ENCODE measurements at places on chromosomes 2 and 18.

- no peak for DNase-seq
Observed at GRCh38 chr2:69306393-69306821, 80.6 kb downstream of the GFPT1 start.

- DNase-seq, result no peak
Observed at GRCh38 chr18:23733895-23734294, 44.6 kb downstream of the LAMA3 start.

GRCh38 chr2:37271376-37272067 is 40.1 kb downstream of the NDUFAF7 start:
- no peak for DNase-seq

- no peak for DNase-seq
Observed at GRCh38 chr2:207333599-207334300, 168.0 kb upstream of the KLF7 start.

GRCh38 chr2:82234283-82234874 is 1929.8 kb upstream of the LRRTM1 start:
- no peak for DNase-seq

DNA sequence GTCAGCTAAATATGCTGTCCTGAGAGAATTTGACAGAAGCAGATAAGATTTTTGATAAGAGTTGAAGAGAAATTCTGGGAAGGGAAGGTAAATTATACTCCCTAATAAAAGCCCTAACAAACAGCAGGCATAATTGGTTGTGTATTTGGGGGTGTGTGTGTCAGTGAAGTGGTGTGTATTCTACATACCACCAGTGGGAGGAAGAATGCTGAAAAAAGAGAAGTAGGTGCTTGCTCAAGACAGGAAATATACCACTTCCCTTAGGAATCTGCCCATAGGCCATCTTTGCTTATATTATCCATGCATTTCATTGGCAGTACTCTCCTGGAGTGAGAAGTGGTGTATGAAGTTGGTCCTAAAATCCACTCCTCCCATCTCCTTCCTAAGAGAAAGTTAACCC is 76.2 kb downstream of the FMNL2 start:
- DNase-seq, result no peak

GRCh38 chr2:221075203-221075602 is 496.9 kb downstream of the EPHA4 start:
- DNase-seq, result no peak

DNA sequence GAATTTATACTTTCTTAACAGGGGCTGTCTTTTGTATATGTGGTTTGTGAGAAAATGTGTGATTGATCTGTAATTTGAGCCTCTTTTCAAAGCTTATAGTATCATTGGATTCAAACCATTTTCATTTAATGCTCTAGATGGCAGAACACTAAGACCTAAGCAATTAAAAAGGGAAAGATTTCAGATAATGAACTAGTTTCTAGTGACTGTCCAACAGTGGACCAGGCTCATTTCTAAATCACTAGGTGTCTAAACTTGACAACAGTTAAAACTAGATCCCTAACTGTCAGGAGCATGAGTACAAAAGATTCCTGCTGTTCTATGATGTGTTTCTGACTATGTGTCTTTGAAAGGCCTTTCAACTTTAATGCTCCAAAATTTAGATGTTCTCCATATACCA is 54.6 kb downstream of the ANKRD44 start:
- DNase-seq, result no peak

DNA sequence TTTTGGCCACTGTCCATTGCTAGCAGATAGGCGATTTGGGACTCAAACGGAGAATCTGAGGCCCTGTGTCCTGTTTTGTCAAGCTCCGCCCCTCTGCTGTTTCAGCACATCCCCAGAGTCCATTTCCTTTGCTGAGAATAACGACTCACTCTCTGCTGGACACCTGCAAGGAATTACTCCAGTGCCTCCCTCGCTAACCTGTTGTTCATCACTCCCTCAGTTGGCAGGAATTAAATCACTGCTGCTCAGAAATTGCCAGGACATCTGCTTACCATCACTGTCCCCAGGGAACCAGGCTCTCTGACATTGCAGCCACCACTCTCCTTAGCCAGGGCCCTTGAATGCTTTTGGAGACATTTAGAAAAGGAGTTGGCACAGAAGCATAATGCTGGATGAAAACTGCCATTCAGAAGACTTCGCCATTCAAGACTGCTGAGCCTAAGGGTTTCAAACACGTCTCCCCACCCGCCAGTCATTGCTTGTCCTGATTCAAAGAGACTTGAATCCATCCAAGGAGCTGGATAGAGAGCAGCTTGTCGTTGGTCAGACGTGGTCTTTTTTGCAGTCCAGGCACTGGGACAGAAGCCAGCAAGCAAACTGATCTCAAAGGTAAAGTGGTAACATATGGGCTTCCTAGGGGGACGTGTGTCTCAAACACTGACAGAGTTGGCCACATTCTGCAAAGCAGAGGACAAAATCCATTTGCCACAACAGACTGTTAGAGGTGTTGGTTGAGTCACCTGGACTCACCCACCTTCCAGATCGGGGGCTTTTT is 155.3 kb downstream of the UXS1 start:
- DNase-seq, result peak; percentile 44

- peak; percentile 19 for DNase-seq
Observed at GRCh38 chr2:705971-706511, 28.8 kb upstream of the TMEM18 start.

DNA sequence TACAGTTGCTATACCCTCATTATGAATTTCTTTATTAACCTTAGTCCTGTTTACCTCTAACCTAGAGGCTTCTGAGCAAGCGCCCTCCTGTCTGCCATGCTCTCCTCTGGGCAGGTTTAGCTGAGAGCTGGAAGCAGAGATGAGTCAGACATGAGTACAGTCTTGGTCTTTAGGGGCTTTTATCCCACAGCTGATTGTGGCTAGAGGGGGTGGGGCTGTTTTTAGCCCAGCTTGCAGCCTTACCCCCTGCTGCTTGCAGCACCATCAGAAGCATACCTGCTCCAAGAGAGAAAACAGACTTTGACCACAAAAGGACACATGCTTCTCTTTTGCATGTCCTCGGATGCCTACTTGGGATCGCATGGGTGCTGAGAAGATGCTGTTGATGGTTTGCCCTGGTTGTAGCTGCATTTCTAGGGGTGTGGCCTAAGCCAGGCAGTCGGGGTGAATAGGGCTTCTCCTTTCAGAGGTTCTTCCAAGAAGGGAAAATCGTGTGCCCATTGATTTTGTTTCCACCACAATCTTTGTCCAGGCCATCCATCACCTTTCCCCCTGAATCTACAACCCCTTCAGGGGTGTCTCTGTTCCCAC is 115.0 kb upstream of the LGALSL start:
- no peak for DNase-seq

- DNase-seq, result no peak
Observed at GRCh38 chr2:65351948-65352595, 80.3 kb downstream of the SPRED2 start.

DNA sequence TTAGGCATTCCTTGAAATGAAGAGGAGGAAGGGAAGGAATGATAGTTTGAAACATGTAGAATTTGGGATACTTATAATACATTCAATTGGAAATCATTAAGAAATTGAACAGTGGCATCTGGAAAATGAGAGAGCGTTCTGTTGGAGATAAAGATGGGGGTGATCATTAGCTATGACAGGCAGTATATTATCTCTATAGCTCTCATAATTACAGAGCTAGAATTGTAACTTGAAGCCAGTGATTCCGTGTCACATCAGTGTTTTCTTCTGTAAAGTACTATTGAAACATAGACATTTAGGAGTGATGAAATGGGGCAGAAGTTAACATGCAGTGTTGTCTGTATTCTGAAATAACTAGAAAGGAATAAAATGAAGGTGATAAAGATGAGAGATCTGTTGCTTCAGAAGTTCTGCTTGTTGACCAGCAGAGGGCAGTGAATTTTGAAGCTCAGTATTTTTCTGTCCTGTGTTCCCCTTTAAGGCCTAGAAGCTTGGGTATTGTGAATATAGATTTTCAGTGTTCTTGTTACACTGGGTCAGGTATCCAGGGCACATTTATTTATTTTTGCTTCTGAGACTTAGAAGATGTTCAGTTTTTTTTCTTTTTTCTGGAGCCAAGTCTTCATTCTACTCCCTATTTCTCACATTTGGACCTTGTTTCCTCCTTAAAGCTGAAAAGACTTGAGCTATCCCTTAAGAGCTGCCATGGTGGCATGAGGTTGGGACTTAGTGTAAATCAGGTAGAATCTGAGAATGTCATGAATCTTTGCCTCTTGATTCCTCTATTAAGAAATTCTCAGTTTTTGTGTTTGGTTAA is 157.4 kb downstream of the TAF4B start:
- DNase-seq, result peak; percentile 40

- no peak for DNase-seq
Observed at GRCh38 chr2:15733867-15734673, 142.4 kb downstream of the DDX1 start.

DNA sequence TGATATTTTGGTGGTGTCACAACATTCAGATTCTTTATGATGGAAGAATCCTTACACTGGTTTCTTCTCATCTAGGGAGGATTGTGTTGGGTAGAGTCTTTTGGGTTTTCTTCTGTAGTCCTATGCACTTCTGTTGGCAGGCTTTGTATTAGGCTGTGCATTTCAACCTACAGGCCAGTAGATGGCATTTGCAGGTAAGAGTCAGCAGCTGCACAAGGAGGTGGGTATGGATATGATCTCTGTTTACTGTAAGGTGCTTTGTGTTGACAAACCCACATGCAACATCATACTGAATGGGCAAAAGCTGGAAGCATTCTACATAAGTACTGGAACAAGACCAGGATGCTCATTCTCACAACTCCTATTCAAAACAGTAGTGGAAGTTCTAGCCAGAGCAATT is 656.8 kb downstream of the METTL4 start:
- peak; percentile 20 for DNase-seq

GRCh38 chr2:219946529-219946928 is 319.1 kb downstream of the SLC4A3 start:
- DNase-seq, result no peak

- DNase-seq, result no peak
Observed at GRCh38 chr2:168210895-168211570, 36.4 kb downstream of the STK39 start.

- no peak for DNase-seq
Observed at GRCh38 chr18:39846265-39846664, 2108.8 kb upstream of the PIK3C3 start.

DNA sequence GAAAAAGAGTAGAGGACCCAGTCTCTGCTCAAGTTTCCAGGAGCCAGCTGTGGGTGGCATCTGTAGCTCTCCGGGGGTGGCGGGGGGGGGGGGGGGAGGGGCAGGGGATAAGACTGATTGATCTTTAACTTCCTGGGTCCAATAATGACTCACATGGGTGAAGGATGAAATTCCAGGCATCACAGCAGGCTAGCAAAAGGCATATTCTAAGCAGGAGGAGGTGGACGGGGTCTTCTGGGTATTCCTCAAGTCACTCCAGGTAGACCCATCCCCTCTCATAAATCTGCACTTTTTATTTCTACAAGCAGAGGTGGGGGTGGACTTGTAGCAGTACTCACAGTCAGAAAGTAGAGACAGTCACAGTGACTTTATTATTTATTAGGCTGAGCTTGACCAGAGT is 85.5 kb upstream of the TMEM247 start:
- DNase-seq, result no peak

- no peak for DNase-seq
Observed at GRCh38 chr2:105791229-105791628, 46.5 kb downstream of the NCK2 start.

- DNase-seq, result no peak
Observed at GRCh38 chr2:104704496-104705245, 149.2 kb upstream of the POU3F3 start.

GRCh38 chr2:102018823-102019445 is 27.2 kb downstream of the IL1R2 start:
- no peak for DNase-seq

GRCh38 chr2:30310371-30310770 is 79.0 kb downstream of the LBH start:
- DNase-seq, result no peak

DNA sequence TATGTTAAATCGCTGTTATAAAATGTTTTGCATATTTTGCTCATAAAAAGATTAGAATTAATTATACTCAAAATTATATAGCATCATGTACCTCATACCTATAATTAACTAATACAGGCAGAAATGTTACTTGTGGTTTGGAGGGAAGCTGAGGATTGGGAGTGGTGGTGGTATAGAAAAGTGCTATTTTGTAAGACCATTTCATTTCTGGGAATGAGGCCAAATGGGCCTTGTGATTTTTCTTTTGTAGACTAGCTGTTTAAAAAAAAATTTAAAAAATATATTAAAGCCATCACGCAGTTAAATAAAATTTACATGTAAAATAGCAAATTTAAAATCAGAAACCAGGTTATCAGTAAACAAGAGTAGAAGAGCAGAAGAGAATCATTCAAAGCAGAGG is 560.8 kb upstream of the FAM98A start:
- no peak for DNase-seq

DNA sequence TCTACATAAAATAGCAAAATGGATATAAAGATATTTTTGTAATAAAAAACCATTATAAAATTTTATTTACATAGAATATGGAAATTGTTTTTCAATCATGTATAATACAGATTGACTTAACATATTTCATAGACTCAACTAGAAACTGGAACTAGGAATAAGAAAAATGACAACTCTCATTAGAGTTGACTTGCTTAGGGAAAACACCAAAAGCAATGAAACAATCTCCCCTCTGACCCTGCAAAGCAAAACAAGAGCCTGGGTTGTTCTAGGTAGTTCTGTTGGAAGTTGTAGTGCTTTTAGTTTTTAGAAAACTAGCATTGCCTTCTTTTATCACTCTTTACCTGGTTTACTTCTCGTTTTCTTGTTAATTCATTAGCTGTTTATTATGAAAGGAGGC is 32.2 kb upstream of the MTIF2 start:
- DNase-seq, result no peak

DNA sequence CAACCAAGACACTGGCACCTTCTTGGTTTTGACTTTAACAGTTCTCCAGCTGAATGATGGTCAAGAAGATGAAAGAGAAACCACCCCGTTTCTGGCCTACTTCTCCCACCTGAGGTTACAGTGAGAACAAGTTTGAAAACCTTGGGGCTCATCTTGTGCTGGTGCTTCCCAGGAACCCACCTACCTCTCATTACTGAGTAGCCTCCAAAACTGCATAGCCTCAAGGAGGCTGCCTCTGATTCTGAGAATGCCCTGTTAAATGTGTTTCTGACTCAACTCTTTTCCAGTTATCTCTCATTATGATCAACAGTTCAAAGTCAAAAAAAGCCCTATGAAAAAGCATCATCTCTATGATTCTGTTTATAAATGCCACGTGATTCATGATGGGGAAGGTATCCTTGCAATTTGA is 121.9 kb downstream of the CACNB4 start:
- no peak for DNase-seq

- DNase-seq, result no peak
Observed at GRCh38 chr18:59927246-59927825, 27.5 kb downstream of the PMAIP1 start.

GRCh38 chr2:240477916-240478315 is 42.5 kb downstream of the GPC1 start:
- no peak for DNase-seq

- no peak for DNase-seq
Observed at GRCh38 chr18:56373601-56374000, 264.8 kb downstream of the TXNL1 start.

All from RPMI8226 (cell line).